ENCODE measurements at places on chromosomes 7 and 10. TPM values are rescaled to one million over a fixed set of nuclear protein-coding genes. Genes with fewer than 3 reads are reported as not detected.

Gene SRGN
- 162 TPM for total RNA-seq

Gene FKBP6
- total RNA-seq = not detected

Gene CALHM1
- 0.74 TPM for total RNA-seq

DNA sequence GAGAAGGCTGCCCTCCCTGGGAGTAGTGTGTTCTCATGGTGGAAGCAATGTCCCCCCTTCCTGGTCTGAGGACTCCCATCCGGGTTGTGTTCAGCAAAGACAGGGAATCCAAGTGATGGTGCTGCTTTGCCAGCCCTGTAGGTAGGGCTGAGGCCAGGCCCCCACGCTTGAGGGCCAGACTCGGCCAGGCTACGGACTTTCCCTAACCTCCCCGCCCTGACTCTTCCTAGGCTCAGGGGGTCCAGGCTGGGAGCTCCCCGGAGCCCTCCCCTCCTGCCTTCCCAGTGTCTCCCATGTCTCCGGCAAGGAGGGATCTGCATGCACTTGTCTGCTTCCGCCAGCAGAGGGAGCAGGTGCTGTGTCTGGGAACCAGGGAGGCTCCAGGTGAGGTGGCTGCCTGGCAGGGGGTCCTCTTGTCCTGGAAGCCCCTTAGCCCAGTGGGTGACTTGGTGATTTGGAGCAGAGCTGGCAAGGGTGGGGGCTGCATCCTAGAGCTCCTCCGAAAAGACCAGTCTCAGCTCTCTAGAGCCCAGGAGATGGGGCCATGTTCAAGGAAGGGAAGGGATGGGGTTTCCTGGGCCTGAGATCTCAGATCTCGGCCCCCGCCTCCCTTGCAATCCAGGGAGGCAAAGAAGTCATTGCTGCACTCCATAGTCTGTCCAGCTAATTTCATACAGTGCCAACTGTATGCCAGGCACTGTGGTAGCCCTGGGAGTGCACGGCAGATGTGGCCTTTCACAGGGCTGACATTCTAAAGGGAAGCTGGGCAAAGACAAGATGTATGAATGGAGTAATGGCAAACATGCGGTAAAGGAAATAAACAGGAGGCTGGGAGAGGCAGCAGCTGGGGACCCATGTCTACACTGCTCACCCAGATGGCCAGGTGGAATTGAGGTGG, 20.3 kb upstream of the SFRP5 start:
- no peaks in the 10 kb centered on the region for H3K27me3 ChIP-seq
- peak; percentile 78 for DNase-seq
- peaks cover 27% of the 10 kb centered on the region for H3K4me1 ChIP-seq

Gene CFAP69
- total RNA-seq = 0.33 TPM

DNA sequence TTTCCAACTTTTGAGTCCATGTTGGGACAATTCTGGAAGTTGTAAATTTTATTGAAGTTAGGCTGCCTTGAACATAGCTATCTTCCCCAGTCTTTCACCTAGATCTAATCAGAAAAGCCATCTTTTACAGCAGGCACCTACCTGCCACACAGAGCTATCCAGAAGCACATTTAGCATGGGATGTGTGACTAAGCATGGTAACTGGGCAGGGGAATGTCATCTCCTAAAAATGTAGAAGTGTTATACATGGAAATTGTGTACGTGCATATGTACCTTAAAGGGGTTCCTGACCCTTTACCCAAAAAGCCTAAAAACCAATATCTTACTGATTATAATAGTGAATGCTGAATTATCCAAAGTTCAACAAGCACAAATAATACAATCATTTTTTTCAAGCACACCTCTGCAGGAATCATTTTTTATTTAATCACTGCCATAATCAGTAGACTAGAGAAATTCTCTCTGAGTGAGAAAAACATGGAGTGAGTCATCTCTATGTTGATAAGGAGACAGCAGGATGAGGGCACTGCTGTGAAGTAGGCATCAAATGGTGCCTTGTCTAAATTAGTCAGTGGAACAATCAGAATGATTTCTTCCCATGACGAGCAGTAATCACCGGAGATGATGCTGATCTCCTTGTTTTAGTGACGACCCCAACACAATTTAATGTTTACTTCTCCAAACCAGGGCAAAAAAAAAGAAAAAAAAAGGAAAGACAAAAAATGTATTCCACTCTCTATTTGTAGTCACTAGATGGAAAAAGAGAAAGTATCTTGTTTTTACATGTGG, 75.9 kb downstream of the SORBS1 start:
- H3K27ac ChIP-seq = no peak overlapping the region
- H3K4me3 ChIP-seq = no peak overlapping the region
- H3K27me3 ChIP-seq = peaks cover 8% of the 10 kb centered on the region
- no peak for DNase-seq
- no peaks in the 10 kb centered on the region for H3K4me1 ChIP-seq
- no peaks in the 10 kb centered on the region for H3K36me3 ChIP-seq

Gene GIMAP8
- total RNA-seq = 29.2 TPM
